ENCODE measurements at places on chromosomes 12 and 14.

DNA sequence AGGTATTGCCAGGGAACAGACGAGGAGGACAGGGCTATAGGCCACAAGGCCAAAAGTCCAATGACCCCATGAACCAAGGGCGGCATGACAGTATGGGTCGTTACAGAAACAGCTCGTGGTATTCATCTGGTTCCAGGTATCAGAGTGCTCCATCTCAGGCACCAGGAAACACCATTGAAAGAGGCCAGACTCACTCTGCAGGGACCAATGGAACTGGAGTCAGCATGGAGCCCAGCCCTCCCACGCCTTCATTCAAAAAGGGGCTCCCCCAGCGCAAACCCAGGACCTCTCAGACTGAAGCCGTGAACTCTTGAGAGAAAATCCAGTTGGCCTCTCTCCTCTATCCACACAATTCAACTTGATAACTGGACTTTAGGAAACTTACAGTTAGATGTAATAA, 12.9 kb upstream of the KCNH3 start:
- no peak for DNase-seq

DNA sequence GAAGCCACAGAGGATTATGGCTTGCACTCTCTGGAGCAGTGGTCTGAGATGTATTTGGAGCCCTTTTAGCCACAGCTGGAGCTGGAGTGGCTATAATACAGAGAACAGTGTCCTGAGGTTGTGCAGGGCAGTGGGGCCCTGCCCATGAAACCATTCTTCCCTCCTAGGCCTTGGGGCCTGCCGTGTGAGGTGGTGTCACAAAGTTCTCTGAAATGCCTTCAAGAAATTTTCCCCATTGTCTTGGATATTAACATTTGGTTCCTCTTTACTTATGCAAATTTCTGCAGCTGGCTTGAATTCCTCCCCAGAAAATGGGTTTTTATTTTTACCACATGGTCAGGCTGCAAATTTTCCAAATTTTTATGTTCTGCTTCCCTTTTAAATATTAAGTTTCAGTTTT, 79.3 kb downstream of the UNC79 start:
- DNase-seq: no peak

DNA sequence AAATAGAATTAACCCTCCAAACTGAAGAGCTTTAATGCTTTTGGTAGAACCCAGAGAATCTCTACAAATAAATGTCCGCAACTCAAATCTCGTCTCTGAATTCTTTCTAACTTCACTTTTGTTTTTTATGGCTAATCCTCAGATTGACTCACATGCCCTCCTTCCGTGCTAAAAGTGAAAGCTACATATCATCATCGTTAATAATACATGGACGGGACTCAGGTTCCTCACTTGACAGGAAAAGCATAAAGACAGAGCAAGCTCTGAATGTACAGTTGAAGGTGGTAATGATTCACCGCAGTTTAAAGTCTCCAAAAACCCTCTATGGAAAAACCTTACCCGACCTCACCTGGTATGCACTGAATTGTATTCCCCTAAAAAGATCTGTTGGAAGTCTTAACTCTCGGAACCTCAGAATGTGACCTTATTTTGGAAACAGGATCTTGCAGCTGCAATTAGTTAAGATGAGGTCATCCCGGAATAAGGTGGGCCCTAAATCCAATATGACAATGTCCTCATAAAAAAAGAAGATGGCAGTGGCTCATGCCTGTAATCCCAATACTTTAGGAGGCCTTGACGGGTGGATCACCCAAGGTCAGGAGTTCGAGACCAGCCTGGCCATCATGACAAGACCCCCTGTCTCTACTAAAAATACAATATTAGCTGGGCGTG, 147.4 kb upstream of the FOXN3 start:
- DNase-seq: no peak

GRCh38 chr14:100765991-100766390, 39.3 kb downstream of the DLK1 start:
- DNase-seq: no peak

Data from activated B cell treated with CpG ODN at 0.5 μM for 24 hours (primary cell).